ENCODE measurements at places on chromosomes 1 and 21.

DNA sequence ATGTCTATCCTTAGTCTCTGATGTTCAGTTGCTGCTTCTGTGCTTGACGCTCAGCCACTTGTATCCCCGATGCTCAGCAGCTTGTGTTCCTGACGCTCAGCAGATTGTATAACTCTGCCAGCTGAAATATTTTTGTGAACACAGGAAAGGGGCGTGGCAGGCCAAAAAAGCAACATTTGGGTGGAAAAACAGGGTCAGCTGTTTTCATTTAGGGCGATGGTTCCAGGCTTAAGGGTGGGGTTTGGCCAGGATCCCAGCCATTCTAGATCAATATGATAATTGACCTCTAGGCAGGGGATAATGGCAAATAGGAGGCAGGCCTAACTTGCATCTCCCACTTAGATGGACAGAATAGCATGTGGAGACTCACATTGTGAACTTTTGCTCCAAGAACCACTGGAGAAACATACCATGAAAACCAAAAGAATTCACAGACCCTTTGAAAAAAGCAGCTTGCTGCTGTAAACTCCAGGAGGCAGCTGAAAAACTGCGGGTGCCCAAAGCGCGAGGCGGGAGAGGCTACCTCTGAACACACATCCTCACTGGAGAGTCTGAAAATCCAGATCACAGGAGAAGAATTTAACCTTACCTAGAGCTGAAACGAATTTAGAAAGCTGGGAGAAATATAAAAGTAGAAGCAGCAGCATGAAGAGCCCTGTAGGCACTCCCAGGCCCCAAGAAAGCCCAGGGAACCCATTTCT is 58.3 kb downstream of the ZNF648 start:
- DNase-seq, result no peak

DNA sequence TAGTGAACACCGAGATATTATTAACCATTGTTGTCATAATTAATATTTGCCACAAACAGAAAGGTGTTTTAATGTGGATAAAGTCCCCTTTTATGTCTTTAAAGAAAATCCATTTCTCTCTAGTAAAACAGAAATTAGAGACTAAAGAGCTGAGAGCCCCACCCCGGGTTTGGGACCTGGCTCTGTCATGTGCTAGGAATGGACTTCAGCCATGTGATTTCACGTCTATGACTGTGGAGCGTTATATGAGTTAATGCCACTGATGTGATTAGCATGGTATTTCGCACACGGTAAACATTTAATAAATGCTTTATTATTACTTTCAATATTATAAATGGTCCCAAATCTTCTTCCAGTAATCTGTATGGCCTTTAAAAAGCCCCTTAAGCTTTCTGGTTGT is 205.0 kb upstream of the NFIA start:
- DNase-seq, result no peak

DNA sequence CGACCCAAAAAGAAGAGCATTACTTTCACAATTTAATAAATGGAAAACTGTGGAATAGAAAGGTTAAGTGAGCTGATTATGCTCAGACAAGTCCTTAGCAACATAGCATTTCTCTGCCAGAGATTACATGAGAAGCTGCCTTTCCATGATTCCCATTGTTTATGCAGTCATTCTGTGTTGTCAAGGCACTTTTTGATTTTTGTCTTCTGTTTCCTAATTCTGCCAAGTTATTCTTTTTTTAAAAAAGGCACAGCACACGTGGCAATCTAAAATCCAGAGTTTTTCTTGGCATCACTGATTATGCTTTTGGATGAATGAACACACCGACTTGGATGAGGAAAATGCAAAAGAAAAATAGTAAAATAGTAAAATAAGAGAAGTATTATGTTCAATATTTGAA is 185.0 kb downstream of the RGS7 start:
- DNase-seq, result no peak

DNA sequence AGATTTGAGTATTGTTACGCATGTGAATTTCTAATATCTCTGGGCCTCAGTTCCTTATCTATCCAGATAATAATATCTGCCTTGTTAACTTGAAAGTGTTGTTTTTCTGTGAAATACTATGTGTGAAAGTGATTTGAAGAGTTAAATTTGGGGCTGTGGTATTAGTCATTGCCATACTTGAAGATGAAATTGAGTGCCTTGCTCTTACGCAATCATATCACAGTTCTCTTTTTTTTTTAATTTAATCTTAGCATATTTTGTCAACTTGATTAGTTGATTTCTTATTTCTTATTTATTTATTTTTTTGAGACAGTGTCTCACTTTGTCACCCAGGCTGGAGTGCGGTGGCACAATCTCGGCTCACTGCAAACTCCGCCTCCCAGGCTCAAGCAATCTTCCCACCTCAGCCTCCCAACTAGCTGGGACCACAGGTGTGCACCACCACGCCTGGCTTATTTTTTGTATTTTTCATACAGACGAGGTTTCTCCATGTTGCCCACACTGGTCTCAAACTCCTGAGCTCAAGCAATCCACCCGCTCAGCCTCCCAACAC is 31.0 kb downstream of the AGO4 start:
- no peak for DNase-seq

- DNase-seq, result no peak
Measured at GRCh38 chr21:42671778-42672593, 18.6 kb downstream of the PDE9A start.

Measured in NCI-H526 (cell line).